ENCODE measurements at places on chromosomes 16 and 17.

DNA sequence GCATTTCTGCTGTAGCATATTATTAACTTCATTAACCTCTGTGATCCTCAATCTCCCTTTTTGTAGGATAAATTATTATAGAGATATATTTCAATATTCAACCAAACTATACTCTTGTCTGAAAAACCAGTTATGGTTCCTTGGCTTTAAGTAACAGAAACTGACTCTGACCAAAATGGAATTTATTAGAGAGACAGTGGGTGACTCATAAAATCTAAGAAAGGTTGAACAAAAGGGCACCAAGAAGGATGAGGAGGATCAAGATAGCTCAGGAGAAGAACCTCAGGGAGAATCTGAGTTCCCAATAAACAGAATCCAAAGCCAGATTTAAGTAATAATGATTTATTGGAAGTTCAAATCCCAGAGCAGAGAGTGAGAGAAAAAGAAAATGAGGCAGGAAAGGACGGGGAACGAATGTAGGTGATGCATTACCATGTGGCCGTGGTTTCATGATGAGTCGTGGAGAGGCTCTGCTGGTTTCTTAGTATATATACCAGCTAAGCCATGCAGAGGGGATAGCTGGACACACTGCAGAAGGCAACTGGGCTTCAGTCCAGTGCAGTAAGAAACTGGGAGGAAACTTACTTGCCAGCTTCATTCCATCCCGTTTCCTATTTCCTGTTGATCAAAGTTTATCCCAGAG is 151.5 kb upstream of the GOT2 start:
- DNase-seq: no peak

GRCh38 chr16:88926374-88926990 is 50.5 kb downstream of the CBFA2T3 start:
- no peak for DNase-seq

DNA sequence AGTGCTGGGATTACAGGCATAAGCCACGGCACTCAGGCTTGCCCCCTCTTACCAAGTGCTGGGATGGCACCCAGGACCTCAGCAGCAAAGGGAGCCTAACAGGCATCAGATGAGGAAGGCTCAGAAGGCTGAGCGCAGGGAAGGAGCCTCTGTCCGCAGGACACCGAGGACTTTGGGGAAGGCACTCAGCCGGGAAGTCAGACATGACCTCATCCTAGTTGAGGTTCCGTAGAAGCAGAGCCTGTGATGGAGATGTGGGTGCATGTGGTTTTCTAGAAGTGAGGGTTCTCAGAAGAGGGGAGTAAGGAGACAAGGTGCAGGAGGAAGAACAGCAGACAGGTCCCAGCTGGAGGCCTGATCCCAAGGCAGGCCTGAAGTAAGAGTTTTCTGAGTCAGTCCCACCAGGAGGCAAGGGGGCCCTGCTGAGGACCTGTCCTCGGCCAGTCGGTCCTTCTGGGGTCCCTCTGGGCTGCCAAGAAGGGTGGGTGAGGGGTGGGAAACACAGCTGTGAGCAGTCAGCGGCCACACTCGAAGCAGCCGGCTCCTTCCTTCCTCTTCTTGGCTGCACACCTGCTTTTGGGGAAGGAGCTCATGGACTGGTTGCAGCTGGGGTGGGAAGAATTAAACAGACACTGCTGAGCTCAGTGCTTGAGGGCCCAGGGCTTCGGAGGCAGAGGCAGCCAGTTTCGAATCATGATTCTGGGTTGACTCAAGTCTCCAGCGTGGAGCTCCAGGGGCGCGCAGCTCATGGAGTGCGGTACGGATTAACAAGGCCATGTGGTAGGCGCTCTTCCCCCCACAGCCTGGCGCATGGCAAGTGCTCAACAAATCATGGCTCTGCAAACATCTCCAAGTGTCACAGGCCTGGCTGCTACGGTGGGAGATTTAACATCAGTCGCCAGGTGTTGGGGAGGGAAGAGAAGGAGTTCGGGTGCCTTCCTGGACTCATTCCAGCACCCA is 38.9 kb upstream of the SNN start:
- DNase-seq: no peak

DNA sequence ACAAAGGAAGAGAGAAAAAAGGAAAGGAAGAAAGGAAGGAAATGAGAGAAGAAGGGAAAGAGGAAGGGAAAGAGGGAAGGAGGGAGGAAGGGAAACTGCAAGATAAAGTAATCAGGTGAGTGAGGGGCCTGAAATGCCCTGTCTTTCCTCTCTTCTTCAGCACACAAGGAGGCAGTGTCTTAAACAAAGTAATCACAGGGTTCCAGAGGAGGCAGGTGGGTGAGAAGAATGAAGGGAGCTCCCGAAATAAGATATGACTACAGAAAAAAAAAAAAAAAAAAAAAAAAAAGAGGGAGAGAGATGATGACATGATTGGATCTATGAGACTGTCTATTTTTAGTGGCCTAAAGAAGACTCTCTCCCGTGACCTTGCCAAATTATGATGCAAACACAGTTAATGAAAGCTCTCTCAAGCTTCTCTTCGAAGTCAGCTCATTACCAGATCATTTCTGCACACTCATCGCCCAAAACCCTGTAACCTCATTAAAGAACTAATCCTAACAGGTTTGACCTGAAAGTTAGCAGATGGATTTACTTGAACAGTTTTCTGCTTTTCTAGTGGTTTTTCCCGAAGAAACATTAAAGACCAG is 53.6 kb downstream of the CDH11 start:
- DNase-seq: no peak

DNA sequence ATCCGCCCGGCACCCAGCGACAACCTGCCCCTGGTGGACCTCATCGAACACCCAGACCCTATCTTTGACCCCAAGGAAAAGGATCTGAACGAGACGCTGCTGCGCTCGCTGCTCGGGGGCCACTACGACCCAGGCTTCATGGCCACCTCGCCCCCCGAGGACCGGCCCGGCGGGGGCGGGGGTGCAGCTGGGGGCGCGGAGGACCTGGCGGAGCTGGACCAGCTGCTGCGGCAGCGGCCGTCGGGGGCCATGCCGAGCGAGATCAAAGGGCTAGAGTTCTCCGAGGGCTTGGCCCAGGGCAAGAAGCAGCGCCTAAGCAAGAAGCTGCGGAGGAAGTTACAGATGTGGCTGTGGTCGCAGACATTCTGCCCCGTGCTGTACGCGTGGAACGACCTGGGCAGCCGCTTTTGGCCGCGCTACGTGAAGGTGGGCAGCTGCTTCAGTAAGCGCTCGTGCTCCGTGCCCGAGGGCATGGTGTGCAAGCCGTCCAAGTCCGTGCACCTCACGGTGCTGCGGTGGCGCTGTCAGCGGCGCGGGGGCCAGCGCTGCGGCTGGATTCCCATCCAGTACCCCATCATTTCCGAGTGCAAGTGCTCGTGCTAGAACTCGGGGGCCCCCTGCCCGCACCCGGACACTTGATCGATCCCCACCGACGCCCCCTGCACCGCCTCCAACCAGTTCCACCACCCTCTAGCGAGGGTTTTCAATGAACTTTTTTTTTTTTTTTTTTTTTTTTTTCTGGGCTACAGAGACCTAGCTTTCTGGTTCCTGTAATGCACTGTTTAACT is 1.0 kb downstream of the NOG start:
- DNase-seq: peak; percentile 26

DNA sequence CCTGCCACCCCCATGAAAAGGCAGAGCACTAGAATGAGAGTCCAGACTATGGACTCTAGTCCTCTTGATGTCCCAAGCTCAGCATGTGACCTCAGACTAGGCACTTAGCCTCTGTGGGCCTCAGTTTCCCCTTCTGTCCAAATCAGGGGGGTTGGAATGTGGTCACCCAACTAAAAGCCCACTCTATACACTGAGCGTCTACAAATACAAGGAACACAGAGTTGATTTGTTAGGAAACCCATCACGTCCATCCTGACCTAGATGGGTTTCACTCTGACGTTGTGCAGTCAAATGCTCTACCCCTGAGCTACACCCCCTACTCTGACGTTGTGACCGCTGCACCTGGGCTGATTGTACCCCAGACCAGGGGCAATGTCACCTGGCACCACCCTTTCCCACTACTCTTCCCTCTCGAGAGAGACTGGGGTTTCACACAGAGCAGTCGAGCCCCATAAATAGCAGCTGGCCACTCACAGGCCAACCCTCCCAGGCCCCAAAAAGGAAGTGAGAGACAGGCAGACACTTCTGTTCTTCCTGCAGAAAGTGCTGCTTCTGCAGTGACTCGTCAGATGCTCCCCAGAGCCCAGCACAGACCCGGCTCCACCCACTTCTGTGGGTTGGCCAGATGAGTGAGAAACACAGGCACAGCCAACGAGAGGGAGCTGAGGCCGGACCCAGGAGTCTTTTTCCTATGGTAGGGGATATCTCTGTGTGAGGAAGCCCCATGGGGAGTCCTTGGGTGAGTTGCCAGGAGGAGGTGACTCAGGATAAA is 16.1 kb upstream of the TNFRSF13B start:
- peak; percentile 30 for DNase-seq

DNA sequence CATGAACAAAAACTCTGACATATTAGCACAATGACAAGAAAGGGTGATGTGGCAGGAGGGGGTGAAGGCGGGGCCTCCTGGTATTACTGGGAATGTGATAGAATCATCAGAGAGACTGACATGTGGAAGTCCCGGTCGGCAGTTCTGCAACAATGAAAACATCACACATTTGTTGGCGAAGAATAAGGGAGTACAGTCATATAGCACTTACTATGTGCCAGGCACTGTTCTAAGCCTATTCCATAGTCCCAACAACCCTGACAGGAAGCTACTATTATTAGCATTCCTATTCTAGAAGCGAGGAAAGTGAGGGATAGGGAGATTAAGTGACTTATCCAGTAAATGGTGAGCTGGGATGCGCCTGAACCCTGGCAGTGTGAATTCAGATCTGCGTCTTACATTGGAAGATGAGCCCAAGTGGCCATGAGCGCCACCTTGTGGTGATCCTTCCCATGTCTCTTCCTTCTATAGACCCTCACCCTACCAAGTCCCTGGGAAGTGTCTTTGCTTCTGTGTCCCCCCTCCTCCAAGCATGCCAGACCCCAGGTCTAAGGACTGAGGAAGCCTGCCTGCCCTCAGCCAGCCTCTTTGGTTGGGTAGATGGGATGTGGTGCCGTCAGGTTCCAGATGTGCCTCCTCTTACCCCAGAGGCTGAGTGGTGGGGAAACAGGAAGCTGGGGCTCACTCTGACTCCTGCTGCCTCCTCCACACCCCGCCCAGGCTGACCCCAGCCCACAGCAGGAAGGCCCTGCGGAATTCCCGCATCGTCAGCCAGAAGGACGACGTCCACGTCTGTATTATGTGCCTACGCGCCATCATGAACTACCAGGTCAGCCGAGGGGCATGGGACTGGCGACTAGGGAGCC is 14.0 kb downstream of the FMNL1 start:
- DNase-seq: peak; percentile 68

DNA sequence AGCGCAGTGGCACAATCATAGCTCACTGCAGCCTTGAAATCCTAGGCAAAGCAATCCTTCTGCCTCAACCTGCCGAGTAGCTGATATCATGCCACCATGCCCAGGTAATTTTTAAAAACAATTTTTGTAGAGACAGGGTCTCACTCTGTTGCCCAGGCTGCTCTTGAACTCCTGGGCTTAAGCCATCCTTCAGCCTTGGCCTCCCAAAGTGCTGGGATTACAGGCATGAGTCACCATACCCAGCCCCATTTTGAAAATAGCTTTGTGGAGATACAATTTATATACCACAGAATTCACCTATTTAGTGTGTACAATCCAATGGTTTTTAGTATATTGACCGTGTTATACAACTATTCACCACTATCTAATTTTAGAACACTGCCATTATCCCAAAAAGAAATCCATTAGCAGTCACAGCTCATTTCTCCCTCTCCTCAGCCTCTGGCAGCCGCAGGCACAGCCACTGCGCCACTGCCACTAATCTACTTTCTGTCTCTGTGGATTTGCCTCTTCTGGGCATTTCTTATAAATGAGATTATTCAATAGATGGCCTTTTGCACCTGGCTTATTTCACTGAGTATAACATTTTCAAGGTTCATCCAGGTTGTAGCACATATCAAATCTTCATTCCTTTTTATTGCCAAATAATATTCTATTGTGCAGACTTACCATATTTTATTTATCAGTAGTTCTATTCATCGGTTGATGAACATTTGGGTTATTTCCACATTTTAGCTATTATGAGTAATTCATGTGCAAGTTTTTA is 6.5 kb downstream of the RNF157 start:
- no peak for DNase-seq

DNA sequence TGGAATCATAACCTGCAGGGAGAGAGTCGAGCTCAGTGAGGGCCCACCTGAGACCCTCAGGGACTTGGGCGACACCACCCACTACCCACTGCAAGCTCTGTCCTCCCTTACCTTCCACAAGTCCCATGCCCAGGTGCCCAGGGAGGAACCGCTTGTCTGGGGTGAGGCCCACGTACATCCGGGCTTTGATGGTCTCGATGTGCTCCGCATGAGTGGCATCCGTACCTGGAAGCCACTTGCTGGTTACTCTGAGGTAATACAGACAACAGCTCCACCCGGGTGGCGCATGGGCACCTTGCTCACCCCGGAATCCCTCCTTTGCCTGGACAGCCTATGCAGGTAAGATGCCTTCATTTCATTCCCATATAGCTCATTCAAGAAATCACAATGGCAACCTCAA is 24.8 kb downstream of the MIEF2 start:
- no peak for DNase-seq

- DNase-seq: no peak
These were observed 14.9 kb downstream of the CTU2 start for GRCh38 chr16:88721236-88721635.

DNA sequence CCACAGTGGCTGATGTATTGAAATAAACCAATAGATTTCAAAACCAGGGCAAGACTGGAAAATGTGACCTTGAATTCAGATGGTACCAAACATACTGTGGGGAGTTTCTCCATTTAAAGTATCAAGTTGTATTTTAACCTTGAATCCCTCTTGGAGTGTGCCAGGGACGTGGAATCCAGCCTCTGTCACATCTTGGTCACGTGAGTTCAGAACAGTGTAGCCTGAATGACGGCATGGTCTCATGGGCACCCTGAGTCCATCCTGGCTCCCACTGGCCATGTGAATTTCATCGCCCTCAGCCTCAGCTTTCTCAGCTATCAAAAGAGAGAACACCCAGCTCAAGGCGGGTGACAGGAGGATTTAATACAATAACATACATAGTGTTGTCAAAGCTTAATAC is 6.8 kb downstream of the ZNF771 start:
- DNase-seq: no peak

All from activated CD4-positive, alpha-beta T cell treated with anti-CD3 and anti-CD28 coated beads for 1 hour (primary cell).